IMR-90 (cell line): ENCODE measurements at places on chromosomes 13 and 19. TPM values are rescaled to one million over a fixed set of nuclear protein-coding genes. Genes with fewer than 3 reads are reported as not detected.
A peak's percentile ranks its signal among the peaks of the same experiment; 100 is the strongest.

- no peak for DNase-seq
Observed at GRCh38 chr19:7509625-7510024, 6.3 kb upstream of the ZNF358 start.

CACNG7 gene
- 6.7 and 7.7 TPM in 2 replicates for polyA plus RNA-seq

GRCh38 chr13:21330126-21330861 is 128.8 kb downstream of the ZDHHC20 start:
- DNase-seq: peak; percentile 57

RNF126 gene
- polyA plus RNA-seq: 25.8 and 27.4 TPM in 2 replicates

PSMD8 gene
- 475 and 538 TPM in 2 replicates for polyA plus RNA-seq

SHISA2 gene
- not detected in 2 replicates for polyA plus RNA-seq

GRCh38 chr13:43170506-43170905 is 147.1 kb downstream of the DNAJC15 start:
- DNase-seq: no peak

DNA sequence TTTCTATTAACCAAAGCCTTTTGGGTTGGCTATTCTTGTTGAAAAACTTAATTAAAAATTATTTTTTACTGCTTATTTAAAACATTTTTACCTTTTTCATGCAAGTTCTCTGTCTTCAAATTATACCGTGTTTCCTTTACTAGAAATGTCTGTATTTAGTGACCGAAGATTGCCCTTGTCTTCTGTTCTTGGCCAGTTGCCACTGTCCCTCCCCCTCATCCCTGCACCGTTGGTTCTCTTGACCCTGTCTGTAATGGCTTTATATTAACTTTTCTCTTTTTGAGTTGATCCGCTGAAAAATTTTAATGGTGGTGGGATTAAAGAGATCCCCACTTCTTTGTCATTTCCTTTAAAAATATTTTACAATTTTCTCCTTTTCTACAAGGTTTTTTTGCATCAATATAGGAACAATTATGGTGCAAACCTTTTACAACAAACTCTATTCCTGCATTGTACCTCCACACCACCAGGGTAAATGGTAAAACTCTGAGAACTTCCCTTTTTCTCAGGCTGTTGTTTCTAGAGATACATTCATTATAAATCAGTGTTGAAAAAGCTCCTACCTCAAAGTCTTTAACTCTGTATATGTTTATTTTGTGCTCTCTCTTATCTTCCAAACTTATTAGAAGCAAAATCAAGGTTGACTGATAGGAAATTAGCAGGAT is 12.9 kb upstream of the RNF113B start:
- DNase-seq: no peak
